ENCODE measurements at places on chromosomes 2 and 18.
A peak's percentile ranks its signal among the peaks of the same experiment; 100 is the strongest.

DNA sequence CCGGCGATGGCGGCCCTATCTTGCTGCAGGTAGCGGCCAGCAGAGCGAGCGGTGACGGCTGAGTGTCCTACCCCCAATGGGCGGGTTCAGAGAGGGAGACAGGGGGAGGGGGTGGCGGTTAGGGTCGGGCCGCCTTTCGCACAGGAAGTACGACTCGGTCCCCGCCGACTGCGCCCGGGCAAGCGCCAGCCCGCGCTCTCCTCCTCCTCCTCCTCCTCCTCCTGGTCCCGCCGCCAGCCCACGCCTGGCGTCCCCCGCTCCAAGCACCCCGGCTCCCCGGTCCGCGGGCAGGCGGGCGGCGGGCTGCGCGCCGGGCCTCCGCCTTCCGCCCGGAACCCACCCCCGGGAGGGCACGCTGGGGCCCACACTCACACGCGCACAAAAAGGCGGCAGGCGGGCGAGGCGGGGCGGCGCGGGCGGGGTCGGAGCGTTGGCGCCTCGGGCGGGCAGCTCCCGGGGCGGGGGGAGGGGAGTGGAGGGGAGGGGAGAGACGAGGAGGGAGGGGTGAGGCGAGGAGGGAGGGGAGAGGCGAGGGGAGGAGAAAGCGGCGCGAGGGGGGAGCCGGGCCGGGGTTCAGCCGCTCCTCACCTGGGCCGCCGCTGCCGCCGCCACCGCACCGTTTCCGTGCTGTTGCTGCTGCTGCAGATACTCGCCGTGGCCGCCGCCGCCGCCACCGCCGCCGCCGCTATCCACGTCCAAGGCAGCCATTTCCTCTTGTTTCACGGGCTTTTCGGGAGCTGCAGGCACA, 1.2 kb downstream of the SP3 start:
- peak; percentile 77 for DNase-seq

- no peak for DNase-seq
These were observed 188.0 kb upstream of the TCF4 start for GRCh38 chr18:55775972-55776371.

GRCh38 chr2:71547616-71548285, 94.4 kb downstream of the DYSF start:
- no peak for DNase-seq

- no peak for DNase-seq
These were observed 37.8 kb upstream of the CREB1 start for GRCh38 chr2:207491956-207492355.

DNA sequence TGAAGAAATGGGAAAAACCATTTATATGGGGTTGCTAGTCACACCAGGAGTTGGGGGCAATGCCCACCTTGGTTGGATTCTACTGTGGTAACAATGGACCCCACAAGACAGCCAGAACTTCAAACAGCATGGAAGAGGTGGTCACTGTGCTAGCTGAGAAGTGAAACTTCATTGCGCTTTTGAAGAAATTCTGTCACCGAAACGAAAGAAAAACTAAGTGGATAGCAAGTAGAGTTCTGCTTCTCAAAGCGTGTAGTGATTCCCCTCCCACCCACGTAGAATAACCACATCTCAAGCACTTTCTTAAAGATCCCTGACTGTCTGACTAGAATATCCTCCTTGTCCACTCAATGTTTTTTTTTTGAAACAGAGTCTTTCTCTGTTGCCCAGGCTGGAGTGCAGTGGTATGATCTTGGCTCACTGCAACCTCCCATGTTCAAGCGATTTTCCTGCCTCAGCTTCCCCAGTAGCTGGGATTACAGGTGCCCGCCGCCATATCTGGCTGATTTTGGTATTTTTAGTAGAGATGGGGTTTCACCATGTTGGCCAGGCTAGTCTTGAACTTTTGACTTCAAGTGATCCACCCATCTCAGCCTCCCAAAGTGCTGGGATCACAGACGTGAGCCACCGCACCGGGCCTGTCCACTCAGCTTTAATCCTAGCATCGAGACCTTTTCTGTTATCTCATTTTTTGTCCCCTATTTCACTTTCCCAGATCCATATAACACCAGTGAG, 30.1 kb upstream of the CCL20 start:
- DNase-seq: no peak

DNA sequence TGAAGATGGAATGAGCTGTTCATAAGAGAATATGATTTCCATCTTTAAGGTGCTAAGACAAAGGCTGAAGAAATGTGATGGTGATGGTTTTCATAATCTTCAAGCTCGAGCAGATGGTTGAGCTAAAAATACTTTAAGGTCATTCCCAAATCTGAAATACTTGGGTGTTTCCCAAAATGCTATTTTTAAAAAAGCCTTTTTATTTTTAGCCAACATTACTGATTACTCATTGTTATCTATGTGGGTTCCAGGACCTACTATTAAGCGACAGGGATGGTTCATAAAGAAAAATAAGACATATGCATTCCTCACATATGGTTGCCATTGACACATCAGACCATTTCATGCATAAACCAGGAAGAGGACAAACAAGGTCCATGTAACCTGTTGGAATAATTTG, 298.5 kb downstream of the PLCL1 start:
- no peak for DNase-seq

DNA sequence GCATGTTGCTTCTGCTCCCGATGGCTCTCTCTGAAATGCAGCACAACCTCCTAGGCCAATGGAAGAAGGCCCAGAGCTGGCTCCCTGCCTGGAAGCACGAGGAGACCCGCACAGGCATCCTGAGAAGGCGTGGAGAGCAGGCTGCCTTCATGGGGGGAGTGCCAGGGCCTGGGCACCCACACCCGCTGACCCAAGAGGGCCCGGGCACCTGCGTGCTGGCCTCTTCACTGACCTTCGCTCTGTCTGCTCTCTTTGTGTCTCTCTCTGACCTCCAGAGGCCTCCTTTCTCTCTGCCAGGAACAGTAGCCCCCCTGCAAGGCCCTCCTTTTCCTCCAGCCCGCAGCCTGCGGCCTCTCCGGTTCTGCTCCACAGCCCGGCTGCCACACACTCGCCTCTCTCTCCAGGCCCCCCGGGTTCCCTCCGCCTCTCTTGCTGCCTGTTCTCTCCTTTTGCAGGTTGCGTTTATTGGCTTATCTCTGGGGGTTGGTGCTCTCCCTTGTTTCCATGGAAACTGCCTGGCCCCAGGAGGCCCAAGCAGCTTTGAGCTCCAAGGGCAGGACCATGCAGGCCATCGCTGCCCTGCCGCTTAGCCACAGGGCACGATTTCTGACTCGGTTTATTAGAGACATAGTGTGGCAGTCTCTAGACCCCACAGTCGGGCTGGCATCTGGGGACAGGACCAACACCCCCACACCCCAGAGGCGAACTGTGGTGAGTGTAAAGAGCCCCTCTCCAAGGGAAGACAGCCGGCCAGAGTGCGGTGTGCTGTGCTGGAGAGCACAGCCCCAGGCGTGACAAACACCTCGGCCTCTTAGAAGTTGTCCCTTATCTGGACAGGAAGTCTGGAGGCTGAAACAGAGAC, 1.7 kb downstream of the MZT2B start:
- DNase-seq: peak; percentile 7

GRCh38 chr2:777546-777945, 100.3 kb upstream of the TMEM18 start:
- no peak for DNase-seq

DNA sequence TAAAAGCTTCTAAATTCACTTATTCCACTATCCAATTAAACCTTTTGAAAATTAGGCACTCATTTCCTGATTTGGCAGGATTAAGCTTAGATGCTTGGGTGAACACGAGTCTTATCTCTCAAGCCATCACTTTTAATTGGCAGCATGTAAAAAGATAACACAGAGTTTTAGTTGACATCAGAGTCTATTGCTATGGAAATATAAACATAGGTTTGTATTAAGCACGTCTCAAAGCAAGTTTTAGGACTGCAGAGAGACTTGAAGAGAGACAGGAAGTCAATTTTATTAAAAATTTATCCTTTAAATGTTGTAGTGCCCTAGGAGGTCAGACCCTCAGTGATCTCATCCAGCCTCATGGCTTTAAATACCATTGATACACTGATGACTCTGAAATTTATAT, 5.6 kb downstream of the RBKS start:
- DNase-seq: no peak

Data from fibroblast of skin of left quadriceps (primary cell).